HepG2 (cell line): ENCODE measurements at places on chromosomes 5 and 9.

- no peaks in the 10 kb centered on the region for H3K27me3 ChIP-seq
- DNase-seq: no peak
- H3K36me3 ChIP-seq: no peaks in the 10 kb centered on the region
Measured at GRCh38 chr5:177405805-177406204, 3.6 kb downstream of the F12 start.

DNA sequence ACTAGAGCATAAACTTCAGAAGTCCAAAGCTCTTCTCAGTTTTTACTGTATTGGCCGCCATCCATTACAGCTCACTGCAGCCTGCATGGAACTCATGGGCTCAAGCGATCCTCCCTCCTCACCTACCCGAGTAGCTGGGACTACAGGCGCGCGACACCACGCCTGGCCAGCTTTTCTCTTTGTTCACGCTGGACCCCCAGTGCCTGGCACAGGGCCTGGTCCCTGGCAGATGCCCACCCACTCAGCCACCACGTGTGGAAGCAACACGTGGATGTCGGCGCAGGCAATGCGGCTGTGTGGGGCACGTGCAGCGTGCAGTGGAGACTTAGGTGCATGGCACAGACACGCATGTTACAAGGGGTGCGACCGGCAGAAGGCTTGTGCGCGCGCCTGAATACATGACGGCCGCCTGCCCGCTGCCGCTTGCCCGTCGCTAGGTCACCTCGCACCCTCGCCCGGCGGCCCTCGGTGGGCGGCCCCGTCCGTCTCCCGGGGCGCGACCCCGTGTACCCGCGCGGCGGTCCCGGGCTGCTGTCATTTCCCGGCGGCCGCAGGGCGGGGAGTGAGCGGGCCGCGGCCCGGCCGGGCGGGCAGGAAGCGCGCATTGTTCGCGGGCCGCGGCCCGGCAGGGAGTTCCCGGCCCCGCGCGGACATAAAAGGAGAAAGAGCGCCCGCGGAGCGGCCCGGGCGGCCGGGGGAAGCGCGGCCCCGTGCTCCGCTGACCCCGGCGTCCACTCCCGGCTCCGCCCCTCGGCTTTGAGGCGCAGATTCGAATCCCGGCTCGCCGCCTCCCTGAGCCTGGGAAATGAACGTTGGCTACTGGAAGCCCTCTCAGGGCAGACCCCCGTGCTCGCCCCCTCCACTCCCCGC is 24.1 kb upstream of the PTGS1 start:
- no peak overlapping the region for H3K27ac ChIP-seq
- peak overlapping the region; percentile 76 for H3K4me3 ChIP-seq
- peak; percentile 7 for DNase-seq
- H3K4me1 ChIP-seq: peaks cover 28% of the 10 kb centered on the region
- H3K27me3 ChIP-seq: peaks cover 5% of the 10 kb centered on the region; the same call in 1 of the 3 replicates

DNA sequence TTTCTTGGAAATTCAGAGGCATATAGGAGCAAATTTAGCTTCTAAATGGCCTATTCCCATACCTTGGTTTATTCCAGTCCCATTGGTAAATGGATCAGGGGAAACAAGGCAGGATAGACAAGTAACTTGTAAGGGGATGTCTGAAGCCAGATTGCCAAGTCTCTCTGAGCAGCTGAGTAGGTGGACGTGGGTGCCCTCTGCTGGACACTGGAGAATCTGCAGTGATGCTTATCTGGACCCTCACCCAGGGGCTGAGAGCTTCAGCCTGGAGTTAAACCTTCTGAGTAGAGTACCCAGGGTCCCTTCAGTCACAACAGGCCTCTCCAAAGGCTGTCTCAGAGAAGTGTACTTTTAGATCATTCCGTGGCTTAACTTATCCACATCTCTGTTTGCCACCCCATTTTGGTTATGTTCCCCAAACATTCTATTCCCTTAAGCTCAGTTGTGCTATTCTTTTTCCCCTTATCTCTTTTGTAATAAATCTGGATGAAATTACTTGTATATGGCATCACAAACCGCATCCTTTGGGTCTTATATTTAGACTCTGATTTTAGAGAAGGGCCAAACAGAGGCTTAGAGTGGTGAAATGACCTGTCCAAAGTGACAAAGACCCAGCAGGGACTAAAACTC is 218.3 kb upstream of the GLRA1 start:
- H3K27ac ChIP-seq: no peak overlapping the region
- no peaks in the 10 kb centered on the region for H3K27me3 ChIP-seq
- DNase-seq: peak; percentile 43
- no peaks in the 10 kb centered on the region for H3K36me3 ChIP-seq
- H3K4me3 ChIP-seq: no peak overlapping the region
- no peaks in the 10 kb centered on the region for H3K4me1 ChIP-seq

DNA sequence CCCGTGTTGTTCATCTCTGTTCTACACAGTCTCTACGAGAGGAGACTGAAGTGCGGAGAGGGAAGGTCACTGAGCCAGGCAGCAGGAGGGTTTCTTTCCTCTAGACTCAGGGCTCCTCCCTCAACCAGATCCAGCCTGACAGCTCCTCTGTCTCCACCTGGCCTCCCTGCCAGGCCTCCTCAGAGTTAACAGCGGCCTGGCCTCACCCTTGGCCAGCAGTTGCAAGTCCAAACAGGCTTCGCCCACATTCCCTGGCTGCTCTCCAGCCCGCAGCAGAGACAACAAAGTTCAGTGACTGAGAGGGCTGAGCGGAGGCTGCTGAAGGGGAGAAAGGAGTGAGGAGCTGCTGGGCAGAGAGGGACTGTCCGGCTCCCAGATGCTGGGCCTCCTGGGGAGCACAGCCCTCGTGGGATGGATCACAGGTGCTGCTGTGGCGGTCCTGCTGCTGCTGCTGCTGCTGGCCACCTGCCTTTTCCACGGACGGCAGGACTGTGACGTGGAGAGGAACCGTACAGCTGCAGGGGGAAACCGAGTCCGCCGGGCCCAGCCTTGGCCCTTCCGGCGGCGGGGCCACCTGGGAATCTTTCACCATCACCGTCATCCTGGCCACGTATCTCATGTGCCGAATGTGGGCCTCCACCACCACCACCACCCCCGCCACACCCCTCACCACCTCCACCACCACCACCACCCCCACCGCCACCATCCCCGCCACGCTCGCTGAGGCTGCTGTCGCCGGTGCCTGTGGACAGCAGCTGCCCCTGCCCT is at the start of gene HRCT1:
Gene HRCT1, plus strand, starts transcription at position 291 of the 768 bp plus-strand sequence. Its CDS starts 86 bp downstream, at position 377.
- H3K27ac ChIP-seq: no peak within 1 kb of the TSS
- H3K4me1 ChIP-seq: peaks cover 69% of the 10 kb centered on the region
- peak within 1 kb of the TSS; percentile 52 for H3K4me3 ChIP-seq

DNA sequence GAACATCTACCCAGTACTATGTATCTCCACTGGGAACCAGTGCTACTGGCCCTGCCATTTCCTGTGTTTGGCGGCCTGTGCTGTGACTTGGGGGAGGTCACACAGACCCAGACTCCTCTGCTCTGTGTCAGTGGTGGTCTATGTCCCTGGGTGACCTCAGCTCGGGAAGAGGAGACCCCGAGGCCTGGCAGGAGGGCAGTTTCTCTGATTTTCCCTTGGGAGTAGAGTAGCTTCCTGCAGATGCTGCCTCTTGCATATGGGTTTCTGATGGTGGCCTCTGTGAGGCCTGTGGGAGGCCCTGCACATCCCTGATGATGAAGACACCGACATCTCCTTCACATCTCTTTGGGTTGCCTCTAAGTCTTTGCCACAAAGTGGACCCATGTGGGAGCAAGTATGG is 13.0 kb upstream of the SMIM32 start:
- no peaks in the 10 kb centered on the region; the same call in 1 of the 2 replicates for H3K27me3 ChIP-seq
- no peaks in the 10 kb centered on the region for H3K36me3 ChIP-seq
- no peak for DNase-seq
- no peaks in the 10 kb centered on the region for H3K4me1 ChIP-seq
- no peak overlapping the region for H3K4me3 ChIP-seq
- H3K27ac ChIP-seq: no peak overlapping the region

- H3K27ac ChIP-seq: no peak overlapping the region
- peaks cover 11% of the 10 kb centered on the region for H3K4me1 ChIP-seq
- no peaks in the 10 kb centered on the region for H3K27me3 ChIP-seq
- no peak overlapping the region for H3K4me3 ChIP-seq
Measured at GRCh38 chr9:108994695-108995094, 18.6 kb downstream of the CTNNAL1 start.

DNA sequence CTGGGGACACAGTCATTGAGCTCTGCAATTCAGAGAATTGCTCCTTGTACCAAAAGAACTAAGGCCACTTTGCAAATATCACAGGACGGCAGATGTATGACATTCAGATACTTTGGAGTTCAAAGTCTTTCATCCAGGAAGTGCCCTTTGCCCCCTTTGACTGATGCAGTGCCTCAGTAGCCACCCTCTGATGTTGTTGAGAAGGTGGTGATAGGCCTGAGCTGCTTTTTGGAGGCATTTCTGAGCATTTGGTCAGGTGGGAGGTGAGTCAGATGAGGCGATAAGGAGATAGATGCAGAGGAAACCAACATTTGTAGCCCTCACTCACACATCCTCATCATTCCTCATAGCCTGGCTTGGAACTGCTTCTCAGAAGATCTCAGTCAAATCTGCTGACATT is 63.4 kb downstream of the ANGPTL2 start:
- H3K4me3 ChIP-seq: no peak overlapping the region
- H3K4me1 ChIP-seq: peaks cover 10% of the 10 kb centered on the region
- H3K27ac ChIP-seq: no peak overlapping the region
- no peak for DNase-seq

DNA sequence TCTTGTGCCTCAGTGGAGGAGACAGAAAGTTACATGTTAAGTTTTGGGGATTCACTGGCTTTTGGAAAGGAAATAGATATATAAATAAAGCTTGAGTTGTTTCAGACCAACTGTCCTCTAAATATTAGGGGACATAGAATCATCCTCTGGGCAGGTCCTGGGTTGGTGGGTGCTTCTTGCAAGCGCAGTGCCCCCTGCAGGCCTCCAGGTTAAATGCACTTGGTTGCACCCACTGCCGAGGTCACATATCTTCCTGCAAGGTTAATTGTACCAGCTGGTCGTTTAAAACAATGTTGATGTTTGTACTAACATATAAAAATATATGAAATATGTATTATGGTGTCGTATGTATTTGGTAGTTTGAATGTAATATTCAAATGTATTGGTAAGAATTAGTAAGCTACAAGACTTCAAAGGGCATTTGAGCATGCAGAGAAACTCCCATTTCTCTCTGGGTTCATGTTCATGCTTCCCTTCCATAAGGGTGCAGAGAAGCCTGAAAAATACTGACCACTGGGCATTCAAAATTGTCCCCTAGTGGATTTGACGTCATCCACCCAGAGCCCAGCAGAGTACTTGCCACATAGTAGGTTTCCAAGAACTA is 87.0 kb downstream of the ZNF618 start:
- no peaks in the 10 kb centered on the region for H3K27me3 ChIP-seq
- H3K4me1 ChIP-seq: peaks cover 19% of the 10 kb centered on the region
- H3K27ac ChIP-seq: no peak overlapping the region
- no peak overlapping the region for H3K4me3 ChIP-seq

- no peaks in the 10 kb centered on the region for H3K27me3 ChIP-seq
- no peak overlapping the region for H3K4me3 ChIP-seq
- H3K36me3 ChIP-seq: no peaks in the 10 kb centered on the region
- no peak for DNase-seq
- H3K4me1 ChIP-seq: no peaks in the 10 kb centered on the region
Measured at GRCh38 chr5:19619571-19619970, 368.4 kb downstream of the CDH18 start.

- H3K4me1 ChIP-seq: peaks cover 78% of the 10 kb centered on the region
- no peaks in the 10 kb centered on the region for H3K36me3 ChIP-seq
- H3K27ac ChIP-seq: peak overlapping the region; percentile 92
- DNase-seq: peak; percentile 80
Measured at GRCh38 chr9:133979273-133979920, 12.7 kb downstream of the VAV2 start.

GRCh38 chr5:134637116-134637721 is 4.6 kb upstream of the SAR1B start:
- H3K27me3 ChIP-seq: no peaks in the 10 kb centered on the region; the same call in 2 of the 3 replicates
- no peak for DNase-seq
- H3K4me1 ChIP-seq: peaks cover 77% of the 10 kb centered on the region
- peak overlapping the region; percentile 76 for H3K27ac ChIP-seq

DNA sequence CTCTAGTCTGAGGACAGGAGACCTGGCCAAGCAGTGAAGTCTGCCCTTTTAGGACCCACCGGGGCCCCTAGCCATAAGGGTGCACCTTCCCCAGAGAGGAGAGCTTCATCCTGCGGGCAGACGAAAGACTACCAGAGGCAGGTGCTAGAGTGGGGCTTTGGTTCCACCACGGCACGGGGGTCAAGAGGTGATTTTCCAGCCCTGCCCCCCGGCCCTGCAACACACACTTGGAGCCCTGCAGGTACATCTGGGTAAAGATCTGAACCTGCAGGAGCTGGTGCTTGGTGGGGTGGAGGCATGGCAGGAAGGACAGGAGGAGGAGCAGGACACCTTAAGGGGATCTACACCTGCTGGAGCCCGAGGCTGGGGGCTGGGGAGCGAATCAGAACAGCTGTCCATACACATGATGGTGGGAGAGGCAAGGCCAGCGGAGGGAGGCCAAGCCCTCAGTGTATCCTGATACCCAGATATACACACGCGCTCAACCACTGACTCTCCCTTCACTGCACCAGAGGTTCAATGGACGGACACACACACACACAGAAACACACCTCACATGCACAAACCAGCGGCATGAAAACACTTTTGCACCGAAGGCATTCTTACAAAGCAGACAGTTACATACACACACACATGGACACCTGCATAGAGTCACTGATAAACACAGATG is 98.4 kb upstream of the MVB12B start:
- no peak for DNase-seq
- peaks cover 1% of the 10 kb centered on the region; the same call in 1 of the 2 replicates for H3K27me3 ChIP-seq
- H3K4me1 ChIP-seq: no peaks in the 10 kb centered on the region
- no peaks in the 10 kb centered on the region for H3K36me3 ChIP-seq

GRCh38 chr9:131411719-131412681 is 18.1 kb downstream of the PRRC2B start:
- no peaks in the 10 kb centered on the region for H3K27me3 ChIP-seq
- DNase-seq: peak; percentile 77
- peak overlapping the region; percentile 53 for H3K27ac ChIP-seq

GRCh38 chr5:45376417-45376816 is 319.8 kb downstream of the HCN1 start:
- H3K27ac ChIP-seq: no peak overlapping the region
- H3K36me3 ChIP-seq: no peaks in the 10 kb centered on the region
- no peaks in the 10 kb centered on the region for H3K27me3 ChIP-seq
- H3K4me1 ChIP-seq: no peaks in the 10 kb centered on the region

GRCh38 chr5:14426521-14426920 is 155.1 kb upstream of the OTULINL start:
- H3K36me3 ChIP-seq: peaks cover 17% of the 10 kb centered on the region
- no peaks in the 10 kb centered on the region for H3K27me3 ChIP-seq
- no peak overlapping the region for H3K4me3 ChIP-seq

DNA sequence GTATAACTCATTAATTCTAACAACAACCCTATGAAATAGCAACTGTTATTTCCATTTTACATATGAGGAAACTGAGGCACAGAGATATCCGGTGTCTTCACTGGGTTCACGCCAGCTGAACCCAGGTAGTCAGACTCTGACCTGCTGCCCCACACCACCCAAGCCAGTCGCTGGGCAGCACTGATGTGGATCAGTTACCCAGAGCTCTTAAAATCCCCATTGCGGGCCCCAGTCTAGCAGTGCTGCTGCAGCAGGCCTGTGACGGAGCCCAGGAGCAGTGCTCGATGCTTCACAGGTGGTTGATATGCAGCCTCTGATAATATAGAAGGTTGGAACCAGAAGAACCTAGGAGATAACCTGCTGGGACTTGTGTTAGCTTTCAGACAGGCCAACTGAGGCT is 24.3 kb downstream of the PTPA start:
- H3K36me3 ChIP-seq: peaks cover 18% of the 10 kb centered on the region
- no peak overlapping the region for H3K4me3 ChIP-seq
- H3K4me1 ChIP-seq: peaks cover 14% of the 10 kb centered on the region
- DNase-seq: no peak

- peak; percentile 28 for DNase-seq
- no peak overlapping the region for H3K4me3 ChIP-seq
- H3K36me3 ChIP-seq: no peaks in the 10 kb centered on the region
- peaks cover 28% of the 10 kb centered on the region for H3K4me1 ChIP-seq
- peak overlapping the region; percentile 33 for H3K27ac ChIP-seq
Measured at GRCh38 chr5:76503929-76504328, 100.8 kb downstream of the IQGAP2 start.
